Sigmoid colon (tissue), 7 donors: ENCODE measurements at places on chromosomes 3 and 15. TPM values are rescaled to one million over a fixed set of nuclear protein-coding genes. Genes with fewer than 3 reads are reported as not detected.

The ABI3BP gene
- polyA plus RNA-seq = 1.2 TPM

DNA sequence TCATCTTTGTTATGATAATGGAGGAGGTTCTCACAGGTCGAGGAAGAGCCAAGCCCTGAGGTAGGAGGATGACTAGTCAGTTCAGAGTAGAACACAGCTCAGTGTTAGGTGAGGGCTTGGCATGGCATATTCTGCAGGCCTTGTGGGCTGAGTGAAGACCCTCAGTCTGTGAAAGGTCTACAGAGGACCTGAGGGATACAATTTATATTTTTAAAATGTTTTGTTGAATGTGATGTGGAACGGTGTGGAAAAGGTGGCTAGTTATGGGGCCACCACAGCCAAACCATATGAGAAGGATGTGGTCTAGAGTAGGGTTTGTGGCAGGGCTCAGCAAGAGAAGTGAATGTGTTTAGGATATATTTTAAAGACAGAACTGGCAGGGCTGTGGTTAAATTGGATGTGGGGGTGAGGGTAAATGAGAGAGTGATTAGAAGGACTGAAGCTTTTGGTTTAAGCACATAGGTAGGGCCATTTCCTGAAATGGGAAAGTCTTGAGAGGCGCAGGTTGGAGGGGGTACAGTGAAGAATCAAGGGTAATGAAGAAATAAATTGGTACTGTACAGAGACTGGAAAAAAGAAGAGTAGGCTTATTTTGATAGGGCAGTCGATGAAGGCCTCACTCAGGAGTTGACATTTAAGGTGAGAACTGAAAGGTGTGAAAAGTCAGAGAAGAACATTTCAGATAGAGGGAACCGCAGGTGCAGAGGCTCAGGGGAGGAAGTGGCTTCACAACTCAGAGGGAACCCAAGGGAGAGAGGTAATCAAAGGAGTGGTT, 60.5 kb downstream of the SPTSSB start:
- H3K27ac ChIP-seq = no peak overlapping the region
- no peak for DNase-seq
- H3K36me3 ChIP-seq = no peaks in the 10 kb centered on the region
- H3K4me3 ChIP-seq = no peak overlapping the region

DNA sequence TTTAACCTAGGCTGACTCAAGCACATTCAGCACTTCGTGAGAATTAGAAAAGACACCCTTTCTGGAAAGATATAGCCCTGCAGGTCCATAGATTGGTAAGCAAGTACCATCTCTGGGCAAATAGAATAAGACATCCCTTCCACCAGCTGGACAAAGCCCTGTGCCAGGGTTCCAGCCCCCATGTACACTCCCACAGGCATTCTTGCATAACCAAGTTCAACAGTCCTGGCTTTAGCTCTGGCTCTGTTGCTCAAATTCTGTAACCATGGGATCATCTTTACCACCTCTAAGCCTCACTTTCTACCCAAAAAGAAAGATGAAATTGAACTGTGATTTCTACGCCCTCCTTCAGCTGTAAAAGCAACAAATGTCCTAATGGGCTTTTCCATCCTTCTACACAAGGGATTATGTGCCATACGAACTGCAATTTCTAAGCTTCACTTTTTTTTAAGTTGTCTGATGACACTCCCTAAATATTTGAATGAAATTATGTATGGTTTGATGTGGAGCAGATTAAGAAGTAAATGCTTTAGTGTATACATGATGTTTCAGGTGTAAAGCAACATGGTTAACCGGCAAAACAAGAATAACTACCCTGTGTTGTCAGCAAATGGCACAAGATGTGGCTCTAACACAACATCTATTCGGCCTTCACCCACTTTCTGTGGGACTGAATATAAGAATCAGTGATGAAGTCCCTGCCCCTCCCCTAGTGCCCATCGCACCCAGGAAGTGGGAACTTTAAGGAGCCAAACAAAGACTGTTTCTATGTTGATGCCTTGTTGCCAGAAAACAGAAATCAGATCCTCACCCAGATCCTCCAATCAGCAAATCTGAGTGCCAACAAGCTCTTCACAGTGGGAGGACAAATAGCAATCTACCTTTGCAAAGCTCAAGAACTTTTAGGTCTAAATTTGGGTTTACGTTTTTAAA, 165.7 kb downstream of the P3H2 start:
- DNase-seq = no peak
- no peaks in the 10 kb centered on the region for H3K27me3 ChIP-seq
- H3K27ac ChIP-seq = no peak overlapping the region
- H3K4me3 ChIP-seq = no peak overlapping the region

The ANKRD63 gene
- not detected for polyA plus RNA-seq

The CMTM8 gene
- polyA plus RNA-seq = 4.4 TPM

The GOLGA6A gene
- polyA plus RNA-seq = not detected

The ROPN1 gene
- 1.2 TPM for polyA plus RNA-seq

The MESP2 gene
- polyA plus RNA-seq = 1.8 TPM

GRCh38 chr15:77836121-77836692, 203.5 kb upstream of the LINGO1 start:
- peak; percentile 28 for DNase-seq
- peaks cover 14% of the 10 kb centered on the region for H3K27me3 ChIP-seq
- H3K27ac ChIP-seq = no peak overlapping the region
- H3K36me3 ChIP-seq = no peaks in the 10 kb centered on the region

The ALG1L2 gene
- not detected for polyA plus RNA-seq

The ACAP2 gene
- polyA plus RNA-seq = 14.3 TPM

DNA sequence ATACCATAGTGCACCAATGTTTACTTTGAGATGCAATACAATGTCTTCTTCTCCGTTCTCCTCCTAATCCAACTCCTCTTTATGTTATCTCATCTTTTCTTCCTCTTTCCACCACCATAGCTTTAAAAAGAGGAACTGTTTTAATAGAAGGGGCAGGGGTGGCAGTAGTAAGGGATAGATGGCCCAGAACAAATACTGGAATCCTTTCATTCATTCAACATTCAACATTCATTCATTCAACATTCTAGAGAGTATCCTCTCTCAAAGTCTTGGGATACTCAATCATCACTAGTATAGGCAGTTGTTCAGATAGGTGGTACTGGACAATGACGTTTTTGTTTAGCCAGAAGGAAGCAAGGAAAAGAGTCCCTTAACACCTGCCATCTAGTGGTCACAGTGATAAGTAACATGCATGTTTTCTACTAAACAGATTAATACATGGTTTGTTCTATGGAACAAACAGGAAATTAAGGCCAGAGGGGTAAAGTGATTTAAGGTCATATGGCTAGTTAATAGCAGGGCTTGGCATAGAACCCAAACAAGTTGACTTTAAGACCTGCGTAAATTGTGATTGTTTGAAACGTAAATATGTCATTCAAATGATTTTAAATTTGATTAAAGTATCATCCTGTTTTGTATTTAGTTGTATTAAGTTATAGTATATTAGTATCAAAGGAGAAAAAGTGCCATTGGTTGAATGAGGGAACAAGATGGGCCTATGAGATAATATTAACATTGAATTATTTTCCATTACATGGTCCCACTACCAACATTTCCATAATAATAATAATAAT, 26.9 kb upstream of the EHHADH start:
- no peaks in the 10 kb centered on the region for H3K36me3 ChIP-seq
- H3K4me3 ChIP-seq = no peak overlapping the region
- H3K27me3 ChIP-seq = no peaks in the 10 kb centered on the region
- H3K4me1 ChIP-seq = peaks cover 9% of the 10 kb centered on the region

DNA sequence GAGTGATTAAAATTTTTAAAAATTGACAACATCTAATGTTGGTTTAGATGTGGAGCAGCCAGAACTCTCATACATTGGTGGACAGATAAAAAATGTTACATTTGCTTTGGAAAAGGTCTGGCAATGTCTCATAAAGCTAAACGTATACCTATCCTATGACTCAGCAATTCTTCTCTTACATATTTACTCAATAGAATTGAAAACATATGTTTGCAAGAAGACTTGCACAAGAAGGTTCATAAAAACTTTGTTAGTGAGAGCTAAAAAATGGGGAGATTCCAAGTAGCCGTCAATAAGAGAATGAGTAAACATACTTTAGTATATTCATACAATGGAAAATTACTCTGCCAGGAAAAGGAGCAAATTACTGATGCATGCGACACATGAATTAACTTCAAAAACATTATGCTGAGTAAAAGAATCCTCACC, 30.0 kb downstream of the MASP1 start:
- no peak overlapping the region for H3K27ac ChIP-seq
- no peak for DNase-seq
- H3K27me3 ChIP-seq = no peaks in the 10 kb centered on the region
- H3K36me3 ChIP-seq = peaks cover 45% of the 10 kb centered on the region

The KLHL40 gene
- polyA plus RNA-seq = not detected

The WNT5A gene
- polyA plus RNA-seq = under 0.01 TPM

DNA sequence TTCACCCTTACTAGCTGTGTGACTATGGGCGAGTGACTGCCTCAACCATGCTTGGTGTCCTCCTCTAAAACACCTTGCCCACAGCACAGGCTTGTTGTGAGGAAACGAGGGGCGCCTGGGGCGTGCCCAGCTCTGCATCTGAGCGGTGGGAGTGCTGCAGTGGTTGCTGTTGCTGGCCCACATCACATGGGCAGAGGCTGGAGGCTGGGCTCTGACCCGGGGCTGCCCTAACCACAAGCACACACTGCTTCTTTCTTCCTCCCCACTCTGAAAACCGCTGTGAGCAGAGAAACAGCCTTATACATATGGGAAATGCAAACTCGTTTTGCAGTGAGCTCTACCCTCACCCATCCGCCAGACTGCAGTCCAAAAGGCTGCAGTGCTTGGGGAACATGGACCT, 74.8 kb upstream of the RPL32 start:
- no peak overlapping the region for H3K27ac ChIP-seq
- no peaks in the 10 kb centered on the region for H3K4me1 ChIP-seq
- peaks cover 30% of the 10 kb centered on the region for H3K36me3 ChIP-seq
- H3K4me3 ChIP-seq = no peak overlapping the region
- H3K27me3 ChIP-seq = no peaks in the 10 kb centered on the region

The SH2D7 gene
- 3.0 TPM for polyA plus RNA-seq

GRCh38 chr3:139006051-139006716, at the start of gene PRR23A:
Gene PRR23A (minus strand): TSS chr3:139006268. CDS start chr3:139006268, 0 bp downstream.
- no peaks in the 10 kb centered on the region for H3K4me1 ChIP-seq
- H3K36me3 ChIP-seq = no peaks in the 10 kb centered on the region
- no peak within 1 kb of the TSS for H3K4me3 ChIP-seq
- no peak within 1 kb of the TSS for H3K27ac ChIP-seq
- DNase-seq = no peak
- no peaks in the 10 kb centered on the region for H3K27me3 ChIP-seq

GRCh38 chr3:33391255-33391995, 48.8 kb downstream of the UBP1 start:
- H3K27ac ChIP-seq = peak overlapping the region; percentile 46
- H3K4me1 ChIP-seq = no peaks in the 10 kb centered on the region
- no peaks in the 10 kb centered on the region for H3K27me3 ChIP-seq
- no peak overlapping the region for H3K4me3 ChIP-seq
- H3K36me3 ChIP-seq = peaks cover 11% of the 10 kb centered on the region
